ENCODE measurements at places on chromosomes 1 and 21.

- peak; percentile 47 for DNase-seq
Observed at GRCh38 chr1:4366091-4366490, 288.3 kb upstream of the AJAP1 start.

- no peak for DNase-seq
Observed at GRCh38 chr1:29779146-29779545, 542.8 kb downstream of the PTPRU start.

- peak; percentile 91 for DNase-seq
Observed at GRCh38 chr1:2585318-2586092, 1.1 kb upstream of the PRXL2B start.

GRCh38 chr1:39160703-39161102 is 43.8 kb upstream of the MACF1 start:
- DNase-seq = no peak

DNA sequence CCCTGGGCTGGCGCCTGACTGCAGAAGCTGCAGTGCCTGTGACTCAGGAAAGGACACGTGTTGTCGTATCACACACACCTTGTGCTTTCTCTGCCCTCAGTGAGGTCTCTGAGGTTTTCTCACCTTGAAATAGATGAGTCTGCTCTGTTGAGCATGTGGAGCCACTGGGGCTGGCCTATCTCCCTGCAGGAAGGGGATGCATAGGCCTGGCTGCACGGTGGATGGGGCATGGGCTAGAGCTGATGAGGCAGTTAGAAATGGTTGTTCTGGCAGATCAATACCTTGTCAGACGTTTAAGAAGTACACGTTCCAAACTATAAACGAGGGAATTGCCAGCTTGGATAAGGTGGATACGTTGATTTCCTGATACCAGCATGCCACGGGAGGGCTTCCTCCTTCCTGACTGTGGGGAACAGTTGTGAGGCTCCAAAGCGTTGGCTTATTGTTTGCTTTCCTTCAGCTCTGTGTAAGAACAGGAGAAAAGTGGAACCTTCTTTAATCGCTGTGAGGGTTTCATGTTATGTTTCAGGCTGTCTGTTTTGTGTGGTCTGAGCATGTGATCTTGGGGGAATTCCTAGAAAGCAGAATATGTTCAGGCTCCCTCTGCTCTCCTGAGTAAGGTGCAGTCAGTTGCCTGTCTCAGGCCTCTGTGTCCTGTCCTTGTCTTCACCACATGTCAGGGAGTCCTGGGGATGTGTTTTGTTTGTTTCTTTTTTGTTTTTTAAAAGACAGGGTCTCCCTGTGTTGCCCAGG is 44.8 kb downstream of the PCNT start:
- peak; percentile 23 for DNase-seq

DNA sequence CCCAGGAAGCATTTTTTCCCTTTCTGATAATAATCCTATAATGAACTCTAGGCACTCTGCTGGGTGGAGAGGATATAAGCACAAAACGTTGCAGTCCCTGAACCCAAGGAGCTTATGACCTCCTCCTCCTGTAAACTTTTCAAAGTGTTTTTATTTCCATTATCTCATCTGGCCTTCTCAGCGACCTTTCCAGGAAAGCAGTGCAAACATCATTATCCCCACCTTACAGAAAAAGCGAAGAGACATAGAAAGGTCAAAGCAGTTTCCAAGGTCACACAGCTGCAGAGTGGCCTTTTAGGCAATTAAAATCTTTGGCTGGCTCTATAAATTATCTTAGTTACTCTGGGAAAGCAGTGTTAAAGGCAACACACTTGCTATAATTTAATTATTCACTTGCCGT is 63.8 kb downstream of the OLFML3 start:
- DNase-seq = no peak

GRCh38 chr1:155120253-155120652 is 7.4 kb upstream of the EFNA1 start:
- DNase-seq = no peak
